NCI-H2029 (cell line): ENCODE measurements at places on chromosomes 12 and 14.

DNA sequence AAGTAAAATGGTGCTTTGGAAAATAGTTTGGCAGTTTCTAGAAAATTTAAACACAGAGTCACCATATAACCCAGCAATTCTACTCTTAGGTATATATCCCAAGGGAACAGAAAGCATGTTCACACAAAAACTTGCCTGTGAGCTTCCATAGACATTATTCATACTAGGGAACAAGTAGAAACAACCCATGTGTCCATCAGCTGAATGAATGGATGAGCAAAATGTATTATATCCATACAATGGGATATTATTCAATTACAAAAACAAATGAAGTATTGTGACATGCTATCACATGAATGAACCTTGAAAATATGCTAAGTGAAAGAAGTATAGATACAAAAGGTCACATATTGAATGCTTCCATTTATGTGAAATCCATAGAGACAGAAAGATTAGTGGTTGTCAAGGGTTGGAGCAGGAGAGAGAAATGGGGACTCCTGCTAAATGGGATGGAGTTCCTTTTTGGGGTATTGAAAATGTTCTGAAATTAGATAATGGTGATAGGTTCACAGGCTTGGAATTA, 7.9 kb downstream of the SLC10A1 start:
- DNase-seq, result no peak

GRCh38 chr12:22978962-22979361, 354.0 kb downstream of the ETNK1 start:
- DNase-seq, result no peak

GRCh38 chr12:41769810-41770209, 374.9 kb downstream of the GXYLT1 start:
- DNase-seq, result no peak

- no peak for DNase-seq
Measured at GRCh38 chr14:89344920-89345254, 72.1 kb downstream of the FOXN3 start.

- DNase-seq, result no peak
Measured at GRCh38 chr12:68034567-68034966, 45.3 kb downstream of the IFNG-AS1 start.

- no peak for DNase-seq
Measured at GRCh38 chr14:31164115-31164514, 43.5 kb downstream of the HECTD1 start.

- DNase-seq, result no peak
Measured at GRCh38 chr12:78101946-78102635, 271.4 kb downstream of the NAV3 start.

DNA sequence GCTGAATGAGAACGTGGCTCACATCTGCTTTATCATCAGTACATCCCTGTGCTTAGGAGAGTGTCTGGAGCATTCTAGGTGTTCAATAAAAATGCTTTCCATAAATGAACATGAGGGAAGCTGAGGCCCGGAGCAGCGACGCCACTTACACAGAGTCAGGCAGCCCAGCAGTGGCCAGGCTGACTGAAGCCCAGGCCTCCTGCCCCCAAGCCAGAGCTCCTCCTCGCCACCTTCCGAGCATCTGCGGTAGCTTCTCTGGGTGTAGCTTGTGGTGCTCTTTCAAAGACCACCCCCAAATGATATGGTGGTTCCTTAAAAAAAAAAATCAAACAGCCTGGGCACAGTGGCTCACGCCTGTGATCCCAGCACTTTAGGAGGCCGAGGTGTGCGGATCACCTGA, 88.8 kb downstream of the FBXL14 start:
- no peak for DNase-seq

DNA sequence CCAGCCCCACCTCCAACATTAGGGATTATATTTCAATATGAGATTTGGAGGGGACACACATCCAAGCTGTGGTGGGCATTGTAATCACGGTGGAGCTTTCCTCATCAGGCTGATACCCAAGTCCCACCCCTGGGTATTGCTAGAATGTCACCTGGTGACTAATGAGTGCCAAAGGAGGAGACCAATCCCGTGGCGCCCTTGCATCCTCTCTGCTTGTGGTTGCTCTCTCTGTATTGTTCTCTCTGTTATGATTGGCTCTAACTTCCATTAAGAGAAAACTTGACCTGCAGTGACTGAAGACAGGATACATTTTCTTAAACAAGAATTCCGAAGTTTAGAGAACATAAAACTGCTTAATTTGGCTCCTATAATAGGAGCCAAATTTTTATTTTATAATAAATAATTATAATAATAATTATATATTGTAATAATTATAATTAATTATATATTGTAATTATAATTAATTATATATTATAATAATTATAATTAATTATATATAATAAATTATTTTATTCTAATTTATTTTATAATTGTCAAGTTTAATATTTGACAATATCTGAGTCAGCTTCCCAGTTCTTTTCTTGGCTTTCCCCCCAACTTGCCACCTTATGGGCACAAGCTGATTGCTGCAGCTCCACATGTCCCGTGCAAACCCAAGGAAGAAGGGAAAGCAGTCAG, 420.1 kb downstream of the DIO2 start:
- DNase-seq, result no peak

GRCh38 chr14:61860294-61860918, 98.2 kb downstream of the SNAPC1 start:
- peak; percentile 50 for DNase-seq

DNA sequence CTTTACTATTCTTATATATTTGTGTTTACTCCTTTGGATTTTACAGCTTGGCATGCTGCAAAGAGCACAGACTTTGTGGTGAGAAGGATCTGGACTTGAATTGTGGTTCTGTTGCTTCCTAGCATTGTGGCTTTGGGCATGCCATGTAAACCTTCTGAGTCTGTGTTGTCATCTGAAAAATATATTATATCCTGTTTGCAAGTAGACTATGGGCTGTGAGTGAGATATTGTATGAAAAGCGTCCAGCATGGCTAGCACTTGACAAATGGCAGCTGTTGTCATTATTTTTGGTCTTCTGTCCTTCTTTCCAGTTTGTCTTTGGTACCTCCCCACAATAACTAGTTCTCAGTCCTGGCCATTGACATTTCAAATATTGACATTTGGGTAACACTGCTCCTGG, 61.8 kb upstream of the DACT1 start:
- no peak for DNase-seq

DNA sequence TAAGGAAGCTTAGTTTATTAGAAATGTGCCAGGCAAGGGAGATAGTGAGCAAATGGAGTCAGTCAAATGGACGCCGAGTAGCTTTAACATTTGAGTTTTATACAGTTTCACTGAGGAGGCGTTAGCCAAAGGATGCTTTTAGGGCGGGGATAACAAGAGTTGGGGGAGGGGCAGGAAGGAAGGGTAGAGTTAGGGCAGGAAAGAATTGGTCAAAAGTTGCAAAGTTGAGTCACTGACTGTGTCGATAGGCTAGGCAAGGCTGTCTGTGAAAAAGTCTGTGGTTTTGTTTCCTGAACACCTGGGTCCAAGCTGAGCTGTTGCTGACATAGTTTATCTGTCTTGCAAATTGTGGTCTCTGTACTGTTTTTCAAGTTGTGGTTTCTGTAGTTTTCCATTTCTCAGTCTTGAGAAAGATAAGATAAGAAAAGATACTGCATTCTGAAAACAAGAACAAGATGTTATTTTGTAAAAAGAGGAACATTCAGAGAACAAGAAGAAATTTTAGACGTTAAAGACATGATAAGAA, 62.6 kb upstream of the RESF1 start:
- DNase-seq, result no peak

DNA sequence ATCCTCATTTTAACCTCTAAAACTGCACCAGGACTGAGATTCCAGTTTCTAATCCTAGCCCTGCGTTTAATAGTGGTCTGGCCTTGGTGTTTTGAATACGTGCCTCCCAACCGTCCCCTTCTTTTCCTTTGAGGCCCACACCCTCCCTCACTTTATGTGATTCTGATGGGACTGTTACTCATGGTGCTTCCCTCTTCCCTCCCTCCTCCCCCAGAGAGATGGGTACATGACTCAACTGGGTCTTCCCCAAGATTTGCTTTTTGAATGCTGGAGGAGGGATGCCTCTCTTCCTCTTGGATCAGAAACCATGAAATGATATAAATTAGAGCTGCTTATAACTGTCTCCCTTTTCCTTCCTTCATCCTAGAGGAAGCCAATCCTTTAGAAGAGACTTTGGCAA, 8.2 kb upstream of the PPP2R5E start:
- no peak for DNase-seq

GRCh38 chr12:13992585-13992984, 11.2 kb upstream of the GRIN2B start:
- no peak for DNase-seq

- DNase-seq, result no peak
Measured at GRCh38 chr14:45095143-45095542, 11.2 kb downstream of the PRPF39 start.

GRCh38 chr14:68631394-68632053, 161.3 kb downstream of the ZFP36L1 start:
- DNase-seq, result no peak

DNA sequence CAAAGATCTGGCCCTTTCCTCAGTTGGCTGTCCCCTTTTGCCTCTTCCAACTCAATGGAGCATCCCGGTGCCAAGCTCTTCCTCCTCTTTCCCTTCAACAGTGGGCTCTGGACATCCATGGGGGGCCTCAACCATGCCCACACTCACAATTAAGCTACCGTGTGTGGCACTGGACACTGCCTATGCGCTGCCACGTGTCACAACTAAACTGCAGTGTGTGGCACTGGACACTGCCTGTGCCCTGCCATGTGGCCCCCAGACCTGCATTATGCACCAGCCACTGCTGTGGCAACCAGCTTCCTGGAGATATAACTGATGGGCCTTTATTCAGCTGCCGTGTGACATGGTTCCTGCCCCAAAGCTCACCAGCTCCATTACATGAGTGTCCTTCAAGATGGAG, 179.1 kb downstream of the KCNA5 start:
- DNase-seq, result no peak

DNA sequence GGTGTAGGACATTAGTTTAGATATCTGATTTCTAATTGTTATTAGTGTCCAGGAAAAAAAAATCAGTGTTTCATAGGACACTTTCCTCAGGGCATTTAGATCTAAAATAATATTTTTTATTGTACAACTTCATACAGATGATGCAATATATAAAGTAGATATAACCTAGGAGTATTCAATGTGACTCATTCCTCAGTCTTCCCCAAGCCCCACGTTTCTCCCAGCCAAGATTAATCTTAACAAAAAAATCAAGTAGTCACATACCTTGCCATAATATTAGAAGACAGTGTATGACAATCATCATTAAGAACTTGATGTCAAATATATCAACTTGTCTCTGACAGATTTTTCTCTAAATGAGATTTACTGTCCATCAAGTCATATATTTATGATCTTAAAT, 37.1 kb downstream of the PPFIA2 start:
- DNase-seq, result no peak

DNA sequence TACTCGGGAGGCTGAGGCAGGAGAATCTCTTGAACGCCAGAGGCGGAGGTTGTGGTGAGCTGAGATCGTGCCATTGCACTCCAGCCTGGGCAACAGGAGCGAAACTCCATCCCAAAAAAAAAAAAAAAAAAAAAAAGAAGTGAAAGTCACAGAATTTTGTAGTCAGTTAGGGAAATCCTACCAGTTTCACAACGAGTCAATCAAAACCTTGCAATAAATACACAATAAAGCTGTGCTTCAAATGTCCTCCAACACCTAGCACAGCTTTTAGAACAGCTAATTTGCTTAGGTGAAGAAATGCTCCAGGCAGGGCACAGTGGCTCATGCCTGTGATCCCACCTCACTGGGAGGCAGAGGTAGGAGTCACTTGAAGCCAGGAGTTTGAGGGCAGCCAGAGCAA, 112.8 kb upstream of the ATF7IP start:
- DNase-seq, result no peak

DNA sequence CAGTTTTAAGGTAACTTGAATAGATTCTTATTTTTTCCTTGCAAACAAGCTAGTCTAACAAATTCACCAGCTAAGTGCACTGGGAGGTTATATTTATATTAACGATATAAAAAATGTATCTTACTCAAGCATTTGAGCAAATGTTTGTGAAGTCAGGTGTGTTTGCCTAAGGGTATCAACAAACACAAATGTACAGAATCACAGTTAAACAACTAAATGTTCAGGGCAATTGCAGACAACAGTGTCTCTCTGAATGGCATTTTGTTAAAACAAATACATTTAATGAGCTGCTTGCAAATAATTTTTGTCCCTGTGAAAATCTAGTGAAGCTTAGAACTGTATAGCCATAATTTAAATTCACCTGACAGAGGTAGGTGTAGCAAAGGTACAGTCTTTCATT, 28.2 kb upstream of the FLRT2 start:
- DNase-seq, result no peak

DNA sequence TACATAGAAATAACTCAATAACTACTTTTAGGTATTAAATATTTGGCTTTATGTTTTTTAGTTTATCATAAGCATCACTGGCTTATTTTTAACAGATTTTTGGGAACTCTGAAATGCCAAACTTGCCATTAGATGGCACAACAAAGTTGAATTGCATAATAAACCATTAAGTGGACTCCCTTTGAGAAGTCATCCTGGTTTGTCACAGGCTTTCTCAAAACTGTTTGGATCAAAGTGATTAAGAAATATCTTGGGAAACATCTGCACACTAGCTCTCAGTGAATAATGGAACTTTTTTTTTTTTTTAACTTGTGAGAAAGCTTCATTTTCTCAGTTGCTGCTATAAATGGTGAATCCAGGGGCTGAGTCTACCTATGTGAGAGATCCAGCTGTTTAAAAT, 4.3 kb downstream of the SLC16A7 start:
- DNase-seq, result no peak

DNA sequence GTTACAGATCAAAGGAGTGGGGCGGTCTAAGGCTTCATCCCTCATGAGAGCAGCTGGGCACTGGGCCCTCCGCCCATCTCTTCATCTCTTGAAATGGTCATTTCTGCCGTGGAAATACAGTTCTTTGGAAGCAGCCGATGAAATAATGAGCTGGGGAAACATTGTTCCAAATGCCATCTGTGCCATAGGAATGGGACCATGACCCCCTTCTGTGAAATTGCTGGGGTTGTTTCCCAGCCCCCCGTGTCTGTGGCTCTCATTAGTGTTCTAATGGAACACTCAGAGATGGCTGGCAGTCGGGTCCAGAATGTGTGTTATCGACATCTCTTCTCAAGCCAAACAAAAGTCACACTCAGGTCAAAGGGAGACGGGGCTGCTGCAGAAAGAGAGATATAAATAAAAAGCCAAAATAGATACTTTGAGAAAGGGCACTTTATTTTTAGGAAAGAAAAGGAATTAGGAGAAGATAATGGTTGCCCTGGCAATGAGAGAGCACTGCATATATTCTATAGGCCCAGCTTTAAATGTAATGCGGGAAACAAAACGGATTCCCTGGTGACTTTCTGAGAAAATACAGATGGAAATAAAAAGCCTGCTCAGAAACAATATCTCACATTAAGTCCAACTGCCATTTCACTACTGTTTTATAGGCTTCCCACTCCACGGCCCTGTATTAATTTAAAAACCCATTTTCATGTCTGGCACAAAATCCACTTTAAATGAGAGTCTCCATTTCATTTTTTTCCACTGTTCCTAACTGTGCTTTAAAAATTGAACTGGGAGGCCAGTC, 107.1 kb downstream of the TTC8 start:
- DNase-seq, result no peak

- no peak for DNase-seq
Measured at GRCh38 chr12:2675776-2676175, 119.0 kb upstream of the FKBP4 start.
